Stimulated activated CD4-positive, alpha-beta T cell treated with anti-CD3 and anti-CD28 coated beads, Interleukin-15, amount 100 ng/mL, for 48 hours (primary cell): ENCODE measurements at places on chromosomes 2 and 18.

GRCh38 chr2:6780765-6781274 lies 84.9 kb downstream of the CMPK2 start:
- no peak for DNase-seq

DNA sequence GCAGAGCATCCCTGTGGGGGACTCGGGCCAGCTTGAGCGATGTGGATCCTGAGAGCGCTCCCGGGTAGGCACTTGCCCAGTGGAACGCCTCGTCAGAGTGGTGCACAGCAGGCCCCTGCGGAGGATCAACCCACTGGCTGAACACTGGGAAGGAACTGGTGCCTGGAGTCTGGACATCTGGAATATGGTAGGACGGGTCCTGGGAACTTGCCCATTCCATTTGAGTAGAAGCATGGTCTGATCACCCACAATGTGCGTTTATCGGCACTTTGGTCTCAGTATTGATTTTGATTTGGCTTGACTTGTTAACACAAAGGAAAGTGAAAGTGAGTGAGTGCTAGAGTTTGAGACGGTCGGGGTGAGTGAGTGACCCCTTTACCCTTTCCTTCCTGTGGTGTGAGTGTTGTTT lies 1336.2 kb upstream of the CHAC2 start:
- DNase-seq: no peak

GRCh38 chr2:18898271-18898670 lies 308.9 kb upstream of the NT5C1B start:
- no peak for DNase-seq

GRCh38 chr2:120802867-120803484 lies 67.3 kb downstream of the GLI2 start:
- DNase-seq: no peak

DNA sequence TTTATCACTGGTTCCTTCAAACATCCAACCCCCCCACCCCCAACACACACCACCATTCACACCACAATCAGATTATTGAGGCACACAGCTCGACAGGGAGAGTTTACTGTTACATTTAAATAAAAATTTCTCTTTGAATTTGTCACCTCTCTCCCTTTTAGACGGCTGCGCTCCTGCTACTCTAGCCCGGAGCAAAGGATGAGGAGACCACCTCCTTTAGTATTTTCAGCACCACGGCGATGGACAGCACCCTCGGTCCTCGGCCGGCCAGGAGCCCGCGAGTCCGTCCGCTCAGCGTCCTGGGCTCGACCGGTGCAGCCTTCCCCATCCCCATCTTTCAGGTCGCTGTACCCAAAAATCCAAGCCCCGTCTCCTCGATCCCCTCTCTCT lies 892 bp downstream of the CELF4 start:
- no peak for DNase-seq

- no peak for DNase-seq
Measured at GRCh38 chr2:27756544-27757498, 14.7 kb upstream of the MRPL33 start.

- no peak for DNase-seq
Measured at GRCh38 chr2:122244598-122245229, 489.3 kb downstream of the TSN start.

- no peak for DNase-seq
Measured at GRCh38 chr18:11667578-11667977, 21.5 kb upstream of the GNAL start.

DNA sequence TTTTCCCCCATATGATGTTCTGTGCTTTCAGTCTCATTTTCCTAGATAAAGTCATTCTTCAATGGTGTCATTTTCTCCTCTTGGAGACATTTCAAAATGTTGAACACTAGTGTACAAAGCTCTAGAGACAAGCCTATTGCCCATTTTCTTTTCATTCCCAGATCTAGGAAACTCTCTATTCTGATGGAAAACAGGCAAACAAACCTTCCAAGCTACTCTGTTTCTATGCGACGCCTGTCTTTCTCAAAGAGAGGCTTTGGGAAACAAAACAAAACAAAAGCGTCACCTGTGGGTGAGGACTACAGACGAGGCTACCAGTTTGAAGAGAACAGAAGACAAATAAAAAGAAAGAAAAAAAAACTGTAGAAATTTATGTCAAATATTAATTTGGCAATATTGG lies 311.0 kb downstream of the CBLN2 start:
- DNase-seq: no peak

DNA sequence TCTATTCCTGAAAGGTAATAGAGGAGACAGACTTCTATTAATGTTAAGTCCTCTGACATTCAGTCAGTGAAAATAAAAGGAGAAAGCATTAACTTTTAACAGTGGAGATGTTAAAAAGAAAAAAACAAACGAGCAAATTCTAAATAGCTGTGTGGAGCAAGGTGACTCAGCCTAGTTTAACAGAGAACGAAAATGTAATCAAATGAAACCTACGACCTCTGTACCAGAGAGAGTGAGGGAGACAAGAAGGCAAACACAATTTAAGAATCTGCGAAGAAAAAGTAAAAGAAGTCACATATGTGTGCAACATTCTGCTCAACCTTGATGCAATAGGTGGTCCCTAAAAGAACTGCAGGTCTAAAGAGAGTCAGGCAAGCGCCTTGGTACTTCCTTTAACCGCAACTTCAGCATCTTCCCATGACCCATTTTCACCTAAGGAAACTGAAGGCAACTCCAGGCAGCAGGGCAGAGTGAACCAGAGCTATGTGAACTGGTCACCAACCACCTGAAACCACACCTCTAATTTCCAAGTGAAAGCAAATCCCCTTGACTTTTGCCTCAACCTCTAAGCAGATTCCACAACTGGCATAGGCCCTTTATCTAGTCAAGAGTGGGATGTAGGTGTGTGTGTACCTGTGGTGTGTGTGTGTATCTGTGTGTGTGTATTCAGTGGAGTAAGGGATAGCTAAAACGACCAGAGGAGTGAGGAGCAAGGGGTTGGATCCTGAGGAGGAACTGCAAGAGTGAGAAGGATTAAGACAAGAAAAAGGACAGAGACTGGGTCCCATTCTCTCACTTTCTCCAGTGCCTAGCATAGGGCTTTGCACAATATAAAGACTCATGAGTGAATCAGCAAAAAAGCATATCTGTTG lies 43.0 kb downstream of the FIGN start:
- DNase-seq: no peak

DNA sequence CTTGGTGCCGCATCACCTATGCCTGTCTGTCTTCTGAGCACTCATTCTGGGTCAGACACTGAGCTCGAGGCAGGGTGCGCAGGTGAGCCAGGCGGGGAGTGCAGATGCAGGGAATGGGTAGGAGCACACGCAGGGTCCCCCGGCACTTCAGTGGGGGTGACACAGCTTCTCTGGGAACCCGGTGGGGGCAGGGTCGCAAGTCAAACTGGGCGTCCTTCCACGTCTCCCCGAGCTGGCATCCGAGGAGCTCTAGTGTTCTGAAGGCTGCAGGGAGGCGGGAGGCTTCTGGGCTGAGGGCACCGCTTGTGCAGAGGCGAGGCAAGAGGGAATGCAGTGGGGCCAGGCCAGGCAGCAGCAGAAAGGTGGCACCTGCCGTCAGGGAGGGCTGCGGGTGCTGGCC lies 86.0 kb downstream of the DGKD start:
- no peak for DNase-seq

DNA sequence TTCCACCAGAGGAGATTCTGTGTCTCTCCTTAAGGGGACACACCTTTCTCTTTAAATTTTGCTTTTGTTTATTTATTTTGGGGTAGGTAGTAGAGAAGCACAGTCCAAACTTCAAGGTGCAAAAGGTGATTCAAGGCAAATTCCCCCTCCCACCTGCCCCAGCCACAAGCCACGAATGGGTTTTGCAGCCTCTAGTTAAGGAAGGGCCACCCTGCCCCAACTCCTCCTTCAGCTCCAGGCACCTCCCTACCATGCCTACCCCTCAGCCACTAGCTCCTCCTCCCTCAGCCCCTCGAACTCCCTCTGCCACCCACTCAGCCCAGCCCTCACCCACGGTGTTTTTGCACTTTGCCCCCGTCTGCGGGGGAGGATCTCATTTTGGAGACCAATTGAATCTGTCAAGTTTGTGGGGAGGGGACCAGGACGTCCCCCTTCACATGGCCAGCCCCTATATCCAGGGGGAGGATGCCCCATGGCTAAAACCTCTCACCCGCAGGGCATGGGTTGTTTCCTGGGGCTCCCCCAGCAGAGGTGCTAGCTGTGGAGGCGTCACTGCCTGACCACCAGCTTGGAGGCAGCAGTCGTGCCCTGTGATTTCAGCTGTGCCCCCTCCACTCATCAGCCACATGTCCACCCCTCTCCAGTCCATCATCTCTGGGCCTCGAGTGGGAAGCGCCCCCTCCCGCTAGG lies 4.5 kb downstream of the HAAO start:
- no peak for DNase-seq

DNA sequence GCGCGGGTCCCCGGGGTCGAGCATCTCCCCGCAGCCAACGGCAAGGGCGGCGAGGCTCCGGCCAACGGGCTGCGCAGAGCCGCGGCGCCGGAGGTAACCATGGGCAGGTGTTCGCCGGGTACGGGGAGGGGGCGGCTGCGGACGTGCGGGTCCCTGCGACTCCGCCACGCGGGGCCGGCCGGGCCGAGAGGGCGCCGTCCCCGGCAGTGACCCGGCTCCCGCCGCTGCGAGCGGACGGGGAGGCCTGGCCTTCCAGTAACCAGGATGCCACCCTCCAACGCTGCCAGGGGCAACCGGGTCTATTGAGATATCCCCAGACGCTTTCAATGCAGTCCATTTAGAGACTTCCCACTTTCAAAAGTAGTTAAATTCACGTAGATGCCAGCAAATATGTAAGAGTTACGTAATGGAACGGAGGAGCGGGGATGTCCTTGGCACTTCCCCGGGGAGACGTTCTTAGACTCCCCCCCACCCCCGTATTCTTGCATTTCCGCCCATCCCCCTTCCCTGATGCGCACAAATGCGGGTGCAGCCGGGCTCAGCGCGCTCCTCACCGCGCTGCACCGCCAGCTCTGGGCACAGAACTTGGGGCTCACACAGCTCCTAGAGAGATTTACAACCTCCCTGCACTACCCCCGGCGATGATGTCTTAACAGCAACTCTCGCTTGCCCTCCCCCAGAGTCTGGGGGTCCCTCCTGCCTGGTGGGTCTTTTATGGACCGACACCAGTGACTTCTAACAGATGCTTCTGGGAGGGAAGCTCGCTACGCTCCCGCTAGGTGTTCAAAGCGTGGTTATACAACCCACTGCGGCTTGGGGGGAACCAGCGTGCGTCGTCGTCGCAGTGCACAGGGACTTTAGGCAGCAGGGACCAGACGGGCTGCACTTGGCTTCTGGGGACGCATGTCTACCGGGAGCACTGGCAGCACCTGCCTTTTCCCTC lies 657 bp downstream of the SGPP2 start:
- DNase-seq: peak; percentile 13

DNA sequence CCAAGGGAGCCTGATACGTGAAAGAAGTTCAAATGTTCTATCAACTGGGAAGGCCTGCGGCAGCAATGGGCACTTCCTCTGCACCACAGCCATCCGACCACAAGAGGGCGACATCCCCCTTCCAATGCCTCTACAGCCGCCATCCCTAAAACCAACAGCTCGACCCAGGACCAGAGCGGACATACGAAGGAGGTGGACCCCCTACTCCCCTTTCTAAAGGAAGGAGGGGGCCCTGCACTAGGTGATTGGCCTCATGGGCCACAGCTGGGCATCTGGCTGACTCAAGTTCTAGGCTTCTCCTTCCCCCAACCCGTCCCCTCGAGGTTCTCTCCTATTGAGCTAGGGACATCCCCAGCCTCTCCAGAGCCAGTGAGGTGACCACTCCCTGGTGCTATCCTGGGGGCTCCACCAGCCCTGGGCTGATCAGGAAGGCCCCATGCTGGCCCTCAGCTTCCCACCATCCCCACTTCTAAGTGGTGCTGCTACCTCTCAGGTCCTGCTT lies 217.2 kb downstream of the TNS1 start:
- peak; percentile 44 for DNase-seq

- DNase-seq: no peak
Measured at GRCh38 chr2:8427211-8427610, 254.6 kb upstream of the ID2 start.

GRCh38 chr18:68219872-68220271 lies 495.0 kb downstream of the TMX3 start:
- no peak for DNase-seq

DNA sequence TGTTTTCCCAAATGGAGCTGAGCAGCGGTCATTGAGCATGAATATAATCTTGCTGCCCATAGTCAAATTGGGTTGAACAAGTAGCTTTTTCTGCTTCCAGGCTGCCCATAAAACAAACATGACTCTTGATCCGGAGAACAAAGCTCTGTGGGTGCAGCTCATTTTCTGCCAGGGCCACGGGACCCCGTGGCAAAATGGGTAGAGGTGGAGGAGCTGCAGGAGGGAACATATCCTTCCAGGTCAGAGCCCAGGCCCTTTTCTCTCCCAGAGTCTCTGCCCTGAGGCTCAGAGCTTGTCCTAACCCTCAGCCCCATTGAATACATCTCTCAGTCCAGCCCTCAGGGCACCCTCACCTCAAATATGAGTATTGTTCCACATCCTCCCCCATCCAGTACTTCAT lies 151.6 kb upstream of the TWIST2 start:
- DNase-seq: no peak

DNA sequence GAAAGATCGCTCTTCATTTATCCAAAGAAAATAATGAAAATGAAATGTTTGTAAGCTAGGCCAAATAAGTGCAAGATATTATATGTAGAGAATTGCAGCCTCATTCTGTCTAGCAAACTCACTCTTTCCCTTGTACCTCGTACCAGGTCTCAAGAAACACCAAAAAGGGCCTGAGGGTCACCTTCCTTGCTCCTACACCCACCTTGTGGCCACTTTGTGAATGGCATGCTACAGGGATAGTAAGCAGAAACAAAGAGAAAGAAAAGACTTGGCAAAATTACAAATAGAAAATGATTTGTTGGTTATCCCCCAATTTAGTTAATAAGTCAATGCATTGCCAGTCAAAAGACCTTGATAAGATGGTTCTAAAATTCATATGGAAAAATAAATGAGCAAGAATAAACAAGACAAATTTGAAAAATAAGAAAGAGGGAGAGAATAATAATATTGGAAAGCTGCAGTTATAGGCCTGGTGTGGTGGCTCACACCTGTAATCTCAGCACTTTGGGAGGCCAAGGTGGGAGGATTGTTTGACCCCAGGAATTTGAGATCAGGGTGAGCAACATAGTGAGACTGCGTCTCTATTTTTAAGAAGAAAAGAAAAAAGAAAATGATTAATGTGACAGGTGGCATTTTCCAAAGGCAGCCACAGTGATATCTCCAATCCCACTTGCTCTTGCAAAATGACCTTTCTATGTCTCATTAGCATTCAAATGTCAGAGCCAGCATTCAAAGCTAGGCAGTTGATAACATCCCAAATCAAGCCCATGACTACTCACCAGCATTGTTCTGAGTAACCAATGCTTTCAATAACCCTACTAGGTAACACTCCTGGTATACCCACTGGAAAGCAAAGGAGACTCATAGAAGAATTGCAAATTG lies 38.8 kb upstream of the BMP10 start:
- peak; percentile 42 for DNase-seq

DNA sequence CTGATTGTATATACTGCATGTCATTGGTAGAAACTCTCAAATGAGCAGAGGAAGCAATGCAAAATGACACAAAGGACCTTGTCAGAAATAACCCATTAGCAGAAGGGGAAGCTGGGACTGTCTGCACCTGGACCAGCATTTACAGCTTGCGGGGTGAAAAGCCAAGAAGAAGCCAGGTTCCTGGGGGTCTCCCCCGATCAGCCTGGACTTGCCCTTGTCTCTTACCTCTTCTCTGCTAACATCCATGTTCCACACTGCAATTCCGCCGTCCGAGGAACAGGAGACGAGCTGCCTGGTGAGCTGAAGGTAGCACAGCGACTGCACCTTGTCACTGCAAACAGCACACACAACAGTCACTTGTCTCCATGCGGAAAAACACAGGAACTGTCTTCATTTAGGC lies 51.1 kb downstream of the WDFY1 start:
- DNase-seq: no peak

GRCh38 chr2:151782378-151783132 lies 45.7 kb downstream of the ARL5A start:
- no peak for DNase-seq
